ENCODE measurements at places on chromosomes 2 and 18.

GRCh38 chr2:197121756-197122385, 188.7 kb downstream of the ANKRD44 start:
- no peak for DNase-seq

DNA sequence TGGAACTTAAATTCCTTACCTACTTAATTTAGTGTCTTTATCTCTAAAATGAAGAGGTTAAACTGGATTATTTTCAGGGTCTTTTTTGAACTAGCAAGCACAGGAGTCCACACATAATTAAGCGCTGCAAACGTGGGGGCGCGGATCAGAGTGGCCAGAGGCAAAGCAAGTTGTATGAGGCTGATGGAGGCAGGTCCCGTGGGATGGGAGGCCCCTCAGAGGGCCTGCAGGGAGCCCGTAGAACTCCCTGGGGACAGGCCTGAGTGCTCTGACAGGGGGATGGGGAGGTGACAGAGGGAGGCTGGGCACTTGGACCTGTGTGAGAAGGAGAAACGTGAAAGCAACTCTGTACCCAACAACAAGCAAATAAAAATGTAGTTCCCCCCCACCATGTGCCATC, 177.8 kb downstream of the ACKR3 start:
- DNase-seq = no peak

- DNase-seq = no peak
Observed at GRCh38 chr2:225064362-225064761, 22.1 kb upstream of the DOCK10 start.

DNA sequence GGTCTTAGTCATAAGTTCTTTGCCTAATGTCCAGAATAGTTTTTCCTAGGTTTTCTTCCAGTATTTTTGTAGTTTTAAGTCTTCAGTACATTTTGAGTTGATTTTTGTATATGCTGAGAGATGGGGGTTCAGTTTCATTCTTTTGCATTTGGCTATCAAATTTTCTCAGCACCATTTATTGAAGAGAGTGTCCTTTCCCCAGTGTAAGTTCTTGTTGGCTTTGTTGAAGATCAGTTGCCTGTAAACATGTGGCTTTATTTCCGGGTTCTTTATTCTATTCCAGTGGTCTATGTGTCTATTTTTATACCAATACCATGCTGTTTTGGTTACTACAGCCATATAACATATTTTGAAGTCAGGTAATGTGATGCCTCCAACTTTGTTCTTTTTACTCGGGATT, 87.5 kb upstream of the MYCN start:
- no peak for DNase-seq

DNA sequence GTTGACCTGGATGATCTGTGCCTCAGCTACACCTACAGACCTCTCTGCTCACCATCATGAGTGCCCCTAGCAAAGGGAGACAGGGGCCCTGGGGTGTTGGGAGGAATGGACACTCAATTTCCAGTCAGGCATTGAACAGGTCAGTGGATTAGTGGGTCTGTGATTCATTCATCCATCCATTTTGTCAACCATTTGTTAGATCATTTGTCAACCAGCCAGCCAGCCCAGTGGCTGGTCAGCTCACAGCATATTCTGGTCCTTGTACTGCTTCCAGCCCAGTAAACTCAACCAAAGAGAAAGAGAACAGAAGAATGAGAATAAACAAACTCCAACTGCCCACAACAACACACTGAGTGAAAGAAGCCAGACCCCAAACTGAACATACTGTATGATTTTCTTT, 4.6 kb upstream of the KLF11 start:
- no peak for DNase-seq

DNA sequence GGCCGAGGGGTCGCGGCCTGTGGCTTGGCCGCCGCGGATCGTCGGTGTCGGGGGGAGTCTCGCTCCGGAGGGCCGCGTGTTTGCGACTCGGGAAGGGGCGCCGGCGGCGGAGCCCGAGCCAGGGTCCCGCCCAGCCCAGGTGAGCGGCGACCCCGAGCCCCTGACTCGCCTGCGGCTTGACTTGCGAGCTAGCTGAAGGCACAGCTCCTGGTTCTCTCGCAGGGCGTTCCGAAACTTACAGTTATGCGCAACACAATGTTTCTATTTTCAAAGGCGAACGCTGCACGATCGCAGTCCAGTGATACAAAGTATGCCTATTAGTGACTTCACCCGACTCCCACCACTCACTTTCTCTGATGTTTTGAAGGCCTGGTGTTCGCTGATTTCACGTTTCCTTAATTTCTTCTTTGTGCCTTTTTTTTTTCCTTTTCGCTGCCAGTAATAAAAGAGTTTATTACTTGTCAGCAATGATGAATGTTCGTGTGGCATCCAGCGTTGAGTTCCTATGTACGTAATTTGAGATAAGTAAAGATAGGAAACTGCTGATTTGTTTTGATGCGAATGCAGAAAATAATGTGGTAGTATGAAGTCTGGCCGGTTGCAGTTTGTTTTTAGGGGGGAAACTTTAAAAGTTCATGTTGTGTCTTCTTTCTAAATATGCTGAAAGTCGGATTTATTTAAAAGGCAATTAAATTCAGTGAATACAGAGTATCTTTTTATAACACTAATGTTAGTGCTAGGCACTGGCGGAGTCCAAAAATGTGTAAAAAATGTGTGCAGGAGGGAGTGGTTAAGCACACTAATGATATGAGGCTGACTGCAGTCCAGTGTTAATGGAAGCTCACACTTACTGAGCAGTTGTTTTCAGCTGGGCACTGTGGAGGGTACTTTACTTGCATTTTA, 706 bp downstream of the UBXN2A start:
- peak; percentile 59 for DNase-seq

Measured in NCI-H2171 treated with DMSO at 0.1 percent for 48 hours (cell line).